ENCODE measurements at places on chromosomes 16 and 17.

DNA sequence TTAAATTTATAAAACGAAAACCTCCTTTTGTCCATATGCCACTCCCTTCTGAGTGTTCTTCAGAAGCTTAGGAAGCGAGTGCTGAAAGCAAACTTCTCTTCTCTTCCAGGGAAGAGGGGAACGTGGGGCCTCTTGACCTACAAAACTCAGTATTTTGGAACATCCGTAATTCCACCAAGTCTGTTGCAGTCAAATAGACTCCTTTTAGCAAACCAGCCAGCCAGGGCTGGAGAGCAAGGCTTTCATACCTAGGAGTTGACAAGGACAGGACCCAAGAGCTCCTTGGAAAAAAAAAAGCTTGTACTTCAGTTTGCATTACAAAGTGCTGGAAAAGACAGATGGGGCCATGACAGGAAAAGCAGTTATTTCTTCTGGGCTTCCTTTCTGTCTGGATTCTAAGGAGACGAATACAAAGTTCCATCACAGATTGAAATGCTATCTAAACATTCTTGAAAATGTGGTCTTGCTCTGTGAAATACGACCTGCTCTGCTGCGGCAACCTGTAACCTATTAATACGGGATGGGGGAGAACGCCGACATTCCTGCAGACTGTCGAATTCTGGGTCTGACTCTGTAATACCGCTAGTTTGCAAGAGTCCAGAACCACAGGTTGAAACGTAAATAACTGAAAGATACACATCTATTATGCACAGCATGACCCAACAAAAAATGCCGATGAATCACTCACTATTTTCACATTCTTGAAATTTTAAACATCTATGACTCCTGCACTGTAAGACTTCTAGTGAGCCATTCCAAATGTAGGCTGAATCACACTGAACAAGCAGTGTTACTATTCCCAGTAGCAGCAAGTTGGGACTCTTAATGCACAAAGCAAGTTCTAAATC, 20.6 kb downstream of the VPS53 start:
- no peak for DNase-seq

DNA sequence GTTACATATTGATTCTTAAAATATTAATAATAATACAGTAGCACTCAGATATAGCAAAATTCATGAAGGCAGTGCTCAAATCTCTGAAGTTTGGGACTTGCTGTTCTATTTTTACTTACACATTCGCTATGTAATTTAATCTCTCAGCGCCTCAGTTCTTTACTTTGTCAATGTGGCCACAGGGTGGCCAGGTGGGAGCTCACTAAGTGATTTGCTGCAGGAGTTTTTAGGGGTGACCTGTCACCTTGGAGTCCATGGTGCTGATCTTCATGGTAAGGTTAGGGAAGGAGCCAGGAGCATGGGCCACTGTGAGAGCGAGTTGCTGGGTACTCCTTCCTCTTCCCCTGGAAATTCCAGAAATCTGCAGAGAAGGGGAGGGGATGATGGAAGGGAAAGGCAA, 28.1 kb downstream of the VWA3A start:
- no peak for DNase-seq

- DNase-seq: no peak
Measured at GRCh38 chr16:84228256-84228838, 11.5 kb downstream of the KCNG4 start.

DNA sequence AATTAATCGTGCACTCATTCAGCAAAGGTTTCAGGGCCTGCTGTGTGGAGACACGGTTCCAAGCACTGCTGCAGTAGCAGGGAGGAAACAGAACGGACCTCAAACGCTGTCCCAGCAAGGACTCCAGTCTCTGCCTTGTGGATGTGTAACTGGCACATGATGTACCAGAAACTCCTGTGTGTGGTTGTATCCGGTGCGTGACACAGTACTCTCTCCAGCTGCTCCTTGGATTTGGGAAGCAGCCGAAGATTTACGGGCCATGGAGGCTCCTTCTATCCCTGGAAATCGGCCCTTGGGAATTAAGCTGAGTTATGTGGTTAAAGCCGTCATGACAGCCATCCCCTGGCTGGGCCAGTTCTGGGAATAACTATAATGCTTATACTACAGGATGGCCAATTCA, 8.5 kb upstream of the ANKRD11 start:
- no peak for DNase-seq

GRCh38 chr16:12511708-12512107, 292.0 kb downstream of the CPPED1 start:
- no peak for DNase-seq

Measured in stimulated activated CD4-positive, alpha-beta T cell treated with anti-CD3 and anti-CD28 coated beads, Interleukin-4, amount 100 ng/mL, for 1 hour (primary cell).